ACHN (cell line): ENCODE measurements at places on chromosomes 12 and 14.

DNA sequence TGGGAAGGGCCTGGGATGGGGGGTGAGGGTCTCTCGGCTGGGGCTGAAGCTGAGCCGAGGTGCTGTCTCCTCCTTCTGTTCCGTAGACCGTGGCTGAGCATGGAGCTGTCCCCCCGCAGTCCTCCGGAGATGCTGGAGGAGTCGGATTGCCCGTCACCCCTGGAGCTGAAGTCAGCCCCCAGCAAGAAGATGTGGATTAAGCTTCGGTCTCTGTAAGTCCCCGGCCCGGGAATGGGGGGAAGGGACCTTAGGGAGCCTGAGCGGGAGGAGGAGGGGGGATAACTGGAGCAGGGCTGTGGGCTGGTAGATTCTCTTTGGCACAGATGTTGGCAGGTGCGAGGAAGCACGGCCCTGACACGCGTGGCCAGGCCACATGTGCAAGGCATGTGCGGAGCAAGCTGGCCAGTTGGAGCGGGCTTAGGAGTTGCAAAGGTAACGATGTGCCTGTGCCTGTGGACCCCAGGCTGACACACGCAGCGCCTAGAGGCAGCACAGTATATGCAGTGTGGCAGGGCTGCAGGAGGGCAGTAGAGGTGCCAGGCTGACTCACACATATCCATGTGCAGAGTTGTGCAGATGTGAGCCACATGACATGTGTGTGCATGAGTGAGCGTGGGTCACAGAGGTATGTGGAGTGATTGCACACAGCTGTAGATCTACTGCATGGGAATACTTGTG is 512 bp downstream of the PDE1B start:
- DNase-seq: no peak

- no peak for DNase-seq
Observed at GRCh38 chr12:9761419-9761781, 699 bp upstream of the CD69 start.

- DNase-seq: no peak
Observed at GRCh38 chr14:71472356-71473340, 459.6 kb upstream of the RGS6 start.

GRCh38 chr12:10497602-10498001 is 8.1 kb upstream of the EIF2S3B start:
- DNase-seq: no peak

- DNase-seq: peak; percentile 7
Observed at GRCh38 chr12:85280984-85281630, 1.1 kb downstream of the ALX1 start.

GRCh38 chr12:64450711-64451486 is 1.0 kb upstream of the TBK1 start:
- DNase-seq: peak; percentile 52

DNA sequence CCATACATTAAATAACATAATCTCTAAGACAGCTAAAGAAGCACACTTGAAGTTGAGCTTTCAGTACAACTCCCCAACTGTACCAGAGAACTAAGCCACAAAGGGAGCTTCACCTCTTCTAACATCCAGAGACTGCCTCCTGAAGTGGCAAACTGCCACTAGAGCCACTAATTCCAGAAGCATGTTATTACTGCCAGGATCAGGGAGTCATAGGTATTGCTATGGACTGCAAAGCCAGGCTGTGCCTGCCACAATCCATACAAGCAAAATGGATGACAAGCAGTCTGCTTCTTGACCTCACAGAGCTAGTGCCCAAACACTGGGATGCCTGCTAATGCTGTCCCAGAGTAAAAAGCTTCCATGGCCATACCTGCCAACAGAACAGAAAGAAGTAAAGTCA is 160.1 kb downstream of the STXBP6 start:
- DNase-seq: no peak

GRCh38 chr14:50489851-50490250 is 42.5 kb downstream of the MAP4K5 start:
- DNase-seq: no peak

DNA sequence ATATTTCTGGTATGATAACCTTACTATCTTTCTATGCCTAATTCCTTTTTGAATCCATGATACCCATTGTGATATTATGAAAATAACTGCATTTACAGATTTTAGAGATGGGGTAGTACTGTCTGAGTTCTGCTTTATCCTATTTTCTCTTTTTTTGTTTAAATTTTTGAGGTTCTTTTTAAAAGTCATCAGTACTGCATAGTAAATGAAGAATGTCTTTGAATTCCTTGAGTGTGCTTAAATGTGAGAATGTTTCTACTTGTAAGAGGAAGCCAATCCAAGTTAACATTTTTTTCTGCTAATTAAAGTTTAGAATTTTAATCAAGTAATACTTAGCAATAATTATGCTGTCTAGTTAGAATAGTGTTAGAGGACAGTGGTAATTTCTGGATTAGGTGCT is 474.6 kb downstream of the PCNX1 start:
- no peak for DNase-seq

DNA sequence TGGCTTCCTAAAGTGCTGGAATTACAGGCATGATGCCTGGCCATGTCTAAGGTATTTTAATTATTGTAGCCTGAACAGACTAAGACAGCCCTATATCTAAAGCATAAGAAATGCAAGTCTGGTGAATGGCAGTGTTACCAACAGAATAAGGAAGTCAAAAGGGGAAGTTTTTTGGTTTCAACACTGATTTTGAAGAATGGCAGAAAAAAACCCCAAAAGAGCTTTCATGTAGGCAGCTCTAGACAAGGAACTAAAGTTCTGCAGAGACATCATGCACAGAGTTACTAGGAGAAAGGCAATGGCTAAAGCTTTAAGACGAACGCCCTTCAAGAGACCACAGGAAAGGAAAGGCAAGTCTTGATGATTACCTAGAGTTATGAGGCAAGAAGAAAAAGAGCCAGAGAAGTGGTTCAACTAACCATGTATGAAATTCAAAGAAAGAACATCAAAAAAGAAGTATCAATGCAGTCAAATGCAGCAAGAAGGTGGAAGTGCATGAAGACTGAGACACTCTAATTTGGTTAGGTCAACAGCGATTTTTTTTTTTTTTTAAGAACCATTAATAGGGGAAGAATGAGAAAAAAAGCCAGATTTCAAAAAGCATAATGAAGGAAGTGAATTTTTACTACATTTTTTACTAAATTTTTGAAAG is 50.8 kb downstream of the RPS6KA5 start:
- no peak for DNase-seq

GRCh38 chr14:86372402-86372801 is 842.5 kb downstream of the FLRT2 start:
- DNase-seq: no peak
